C1 segment of cervical spinal cord (tissue), 14 donors: ENCODE measurements at places on chromosomes 2 and 18.

GRCh38 chr2:105593221-105593967, 151.3 kb upstream of the NCK2 start:
- no peak for DNase-seq

DNA sequence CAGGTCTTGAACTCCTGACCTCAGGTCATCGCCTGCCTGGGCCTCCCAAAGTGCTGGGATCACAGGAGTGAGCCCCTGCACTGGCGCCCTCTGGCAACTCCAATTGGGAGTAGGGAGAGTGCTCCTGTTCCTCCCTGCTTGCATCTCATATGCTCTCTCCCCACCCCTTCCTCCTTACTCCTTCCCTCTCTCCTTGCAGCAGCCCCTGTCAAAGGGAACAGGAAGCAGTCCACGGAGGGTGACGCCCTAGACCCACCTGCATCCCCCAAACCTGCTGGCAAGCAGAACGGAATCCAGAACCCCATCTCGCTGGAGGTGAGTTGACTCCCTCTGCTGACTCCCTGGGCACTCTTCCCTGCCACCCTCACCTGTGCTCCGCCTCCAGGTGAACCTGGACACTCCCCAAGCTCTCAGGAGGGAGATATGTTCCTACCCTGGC, 10.7 kb downstream of the ARID5A start:
- no peak for DNase-seq

DNA sequence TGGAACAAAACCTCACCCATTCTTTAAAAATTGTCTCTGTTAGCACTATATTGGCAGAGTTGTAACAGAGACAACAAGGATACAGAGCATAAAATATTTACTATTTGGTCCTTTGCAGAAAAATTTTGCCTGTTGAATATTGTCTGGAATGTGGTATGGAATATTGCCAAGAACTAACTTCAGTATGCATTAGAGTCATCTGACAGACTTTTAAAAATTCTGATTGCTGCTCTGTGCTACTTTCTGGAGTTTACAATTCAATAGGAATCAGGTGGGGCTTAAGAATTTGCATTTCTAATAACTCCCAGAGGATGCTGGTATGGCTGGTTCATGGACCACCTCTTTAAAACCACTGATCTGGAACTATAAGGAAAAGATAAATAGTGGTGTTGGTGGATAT, 32.8 kb upstream of the NYAP2 start:
- no peak for DNase-seq

DNA sequence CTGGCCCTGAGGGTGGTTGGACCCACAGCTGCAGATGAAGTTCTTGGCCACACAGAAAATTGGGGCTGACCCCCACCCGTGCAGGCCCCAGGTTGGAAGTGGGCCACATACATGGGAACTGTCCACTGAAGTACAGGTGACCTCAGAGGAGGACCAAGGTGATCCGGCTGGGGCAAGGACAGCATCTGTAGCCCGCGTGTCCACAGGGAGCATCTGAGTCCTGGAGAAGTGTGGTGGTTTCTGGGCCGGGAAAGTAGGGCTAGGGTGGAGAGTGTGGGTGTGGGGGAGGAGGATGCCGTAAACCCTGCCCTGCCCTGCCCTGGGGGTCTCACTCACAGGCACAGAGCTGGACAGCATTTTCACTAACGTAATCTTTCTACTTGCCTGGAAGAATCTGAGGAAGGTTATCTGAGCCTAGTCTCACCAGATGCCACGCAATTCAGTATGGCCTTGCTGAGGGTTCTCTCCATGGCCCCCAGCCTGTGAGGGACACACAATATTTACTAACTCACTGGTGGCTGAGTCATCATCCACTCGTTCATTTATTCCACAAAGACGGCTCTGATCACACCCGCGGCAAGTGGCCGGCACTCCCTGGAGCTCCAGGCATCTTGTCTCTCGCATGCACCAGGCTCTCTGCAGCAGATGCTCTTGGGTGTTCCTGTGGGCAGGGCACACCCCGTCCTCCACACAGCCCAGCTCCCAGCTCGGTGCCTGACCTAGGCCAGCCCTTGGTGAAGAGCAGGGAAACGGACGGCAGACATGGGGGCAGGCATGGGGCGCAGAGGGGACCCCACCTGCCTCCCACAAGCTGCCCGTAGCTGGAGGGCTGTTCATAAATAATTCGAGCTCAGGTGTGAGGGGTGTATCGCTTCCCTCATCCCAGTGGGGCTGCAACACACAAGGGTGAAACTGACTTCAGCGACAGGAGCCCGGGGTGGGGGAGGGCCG, 51.2 kb downstream of the INHBB start:
- DNase-seq = no peak

- no peak for DNase-seq
Measured at GRCh38 chr2:239259173-239259572, 141.6 kb downstream of the HDAC4 start.

DNA sequence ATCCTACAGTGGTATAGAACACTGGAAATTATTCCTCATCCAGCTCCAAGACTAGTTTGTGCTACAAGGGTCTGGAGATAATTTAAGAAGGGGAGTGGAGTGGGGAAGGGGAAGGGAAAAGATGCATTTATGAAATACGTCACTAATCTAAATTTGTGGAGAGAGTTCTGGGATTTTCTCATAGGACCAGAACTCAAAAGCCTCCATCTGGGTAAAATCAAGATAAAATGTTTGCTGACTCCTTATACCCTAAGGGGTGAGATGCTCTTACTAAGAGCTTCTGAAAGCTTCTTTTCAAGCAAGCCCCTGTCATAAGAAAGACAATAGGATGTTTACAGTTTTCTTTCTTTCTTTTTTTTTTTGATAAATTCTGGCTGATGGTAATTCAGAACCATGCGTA, 88.5 kb upstream of the RBMS1 start:
- DNase-seq = no peak

- no peak for DNase-seq
Measured at GRCh38 chr2:177889818-177890460, 182.6 kb downstream of the PDE11A start.

DNA sequence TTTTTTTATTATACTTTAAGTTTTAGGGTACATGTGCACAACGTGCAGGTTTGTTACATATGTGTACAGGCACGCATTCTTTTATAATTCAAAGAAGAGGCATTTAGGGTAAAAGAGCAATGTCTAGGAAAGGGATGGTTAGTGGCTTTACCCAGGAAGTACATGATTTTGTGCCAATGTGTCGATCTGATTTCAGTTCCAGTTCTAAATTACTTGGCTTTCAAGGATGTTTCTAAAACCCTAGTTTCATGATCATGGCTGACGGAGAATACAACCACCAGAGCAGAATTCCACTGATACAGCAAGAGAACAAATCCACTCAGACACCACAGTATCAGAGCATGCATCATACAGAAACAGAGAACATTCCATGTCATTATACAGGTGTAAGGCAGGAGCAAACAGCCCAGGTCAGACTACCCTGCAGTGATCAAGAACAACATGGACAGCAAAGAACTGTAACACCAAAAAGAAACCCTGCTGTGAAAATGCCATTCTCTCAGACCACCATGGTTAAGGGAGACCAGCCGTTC, 116.7 kb upstream of the STK17B start:
- no peak for DNase-seq

DNA sequence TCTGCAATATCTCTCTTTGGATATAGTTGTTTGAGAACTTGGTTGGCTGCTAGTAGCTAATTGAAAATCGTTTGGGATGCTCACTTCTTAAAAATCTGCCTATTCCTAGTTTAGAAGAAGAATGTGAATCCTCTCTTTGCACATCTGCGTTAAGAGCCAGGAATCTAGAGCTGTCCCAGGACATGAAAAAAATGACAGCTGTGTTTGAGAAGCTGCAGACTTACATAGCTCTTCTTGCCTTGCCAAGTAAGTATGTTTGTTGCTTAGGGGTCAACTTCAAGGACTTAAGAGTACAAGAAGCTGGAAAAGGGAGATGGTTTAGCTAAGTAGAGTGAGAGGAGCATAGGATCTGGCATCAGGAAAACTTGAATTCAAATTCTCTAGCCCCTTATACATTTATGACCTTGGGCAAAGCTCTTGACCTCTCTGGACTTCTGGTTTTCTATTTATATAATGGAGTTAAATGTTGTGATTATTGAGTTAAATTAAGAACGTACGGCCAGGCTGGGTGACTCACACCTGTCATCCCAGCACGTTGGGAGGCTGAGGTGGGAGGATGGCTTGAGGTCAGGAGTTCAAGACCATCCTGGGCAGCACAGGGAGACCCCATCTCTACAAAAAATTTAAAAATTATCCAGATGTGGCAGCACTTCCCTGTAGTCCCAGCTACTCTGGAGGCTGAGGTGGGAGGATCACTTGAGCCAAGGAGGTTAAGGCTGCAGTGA, 55.2 kb upstream of the STON1 start:
- no peak for DNase-seq
